ENCODE measurements at places on chromosomes 5 and 9.

GRCh38 chr5:131684595-131684994 is 49.6 kb upstream of the RAPGEF6 start:
- no peak for DNase-seq

GRCh38 chr9:22238809-22239684 is 207.6 kb upstream of the DMRTA1 start:
- DNase-seq = peak; percentile 19

GRCh38 chr9:110188991-110189390 is 19.0 kb downstream of the C9orf152 start:
- no peak for DNase-seq

DNA sequence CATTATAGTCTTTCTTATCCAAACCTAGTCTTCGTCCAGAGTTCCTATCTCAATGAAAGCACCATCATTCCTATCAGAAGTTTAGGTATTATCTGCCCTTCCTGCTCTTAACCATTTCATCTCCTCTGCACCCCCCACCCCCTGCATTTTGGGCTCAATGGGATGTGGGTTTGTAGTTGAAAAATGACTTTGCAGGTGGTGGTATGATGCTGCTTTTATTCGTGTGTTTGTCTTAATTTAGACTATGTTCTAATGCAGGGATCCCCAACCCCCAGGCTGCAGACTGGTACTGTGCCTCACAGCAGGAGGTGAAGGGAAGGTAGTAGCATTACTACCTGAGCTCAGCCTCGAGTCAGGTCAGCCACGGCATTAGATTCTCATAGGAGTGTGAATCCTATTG is 49.4 kb upstream of the ZNF608 start:
- DNase-seq = no peak

DNA sequence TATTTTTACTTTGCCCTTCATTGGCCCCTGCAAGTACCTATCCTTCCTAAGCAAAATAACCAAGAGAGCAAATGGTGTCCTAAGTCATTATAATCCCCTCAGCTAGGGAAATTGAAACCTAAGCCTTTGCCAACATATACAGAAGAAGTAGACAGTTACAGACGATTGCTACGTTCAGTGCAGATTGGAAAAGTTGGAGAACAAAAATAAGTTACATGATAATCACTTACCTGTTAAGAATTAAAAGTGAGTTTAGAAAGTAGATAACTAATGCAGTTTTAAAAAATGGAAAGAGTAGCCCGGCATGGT is 244.8 kb downstream of the MPDZ start:
- no peak for DNase-seq

DNA sequence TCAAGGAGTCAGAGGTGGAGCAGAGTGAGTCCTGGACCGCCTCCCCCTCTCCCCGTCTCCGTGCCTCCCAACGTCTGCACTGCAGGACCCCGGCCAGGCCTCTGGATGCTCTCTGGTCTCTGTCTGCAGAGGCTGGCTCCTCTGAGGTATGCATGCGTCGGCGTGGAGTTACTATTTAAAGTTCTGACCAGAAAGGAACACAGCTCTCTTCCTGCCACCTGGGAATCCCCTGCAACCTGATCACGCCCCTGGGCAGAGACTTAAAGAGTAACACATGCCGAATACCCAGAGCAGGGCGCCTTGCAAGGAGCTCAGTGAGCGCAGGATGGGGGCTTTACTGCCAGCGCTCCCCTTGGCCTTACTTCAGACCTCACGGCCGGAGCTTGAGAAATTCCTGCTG is 16.0 kb downstream of the ANXA6 start:
- DNase-seq = no peak

DNA sequence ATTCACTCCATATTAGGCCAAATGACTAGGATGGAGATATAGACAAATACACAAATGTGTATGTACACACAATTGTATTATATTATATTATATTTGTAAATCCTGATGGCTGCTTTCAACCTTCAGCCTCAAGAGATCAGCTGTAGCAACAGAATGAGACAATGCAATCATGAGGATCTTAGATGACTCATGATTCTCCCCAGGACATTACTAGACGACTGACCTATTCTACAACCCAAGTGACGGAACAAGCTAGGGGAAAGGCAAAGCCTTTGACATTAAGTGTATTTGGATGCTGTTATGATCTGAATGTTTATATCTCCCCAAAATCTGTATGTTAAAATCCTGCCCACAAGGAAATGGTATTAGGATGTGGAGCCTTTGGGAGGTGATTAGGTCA is 66.5 kb downstream of the COX7C start:
- DNase-seq = no peak

GRCh38 chr9:98687911-98688310 is 20.8 kb downstream of the GABBR2 start:
- no peak for DNase-seq

DNA sequence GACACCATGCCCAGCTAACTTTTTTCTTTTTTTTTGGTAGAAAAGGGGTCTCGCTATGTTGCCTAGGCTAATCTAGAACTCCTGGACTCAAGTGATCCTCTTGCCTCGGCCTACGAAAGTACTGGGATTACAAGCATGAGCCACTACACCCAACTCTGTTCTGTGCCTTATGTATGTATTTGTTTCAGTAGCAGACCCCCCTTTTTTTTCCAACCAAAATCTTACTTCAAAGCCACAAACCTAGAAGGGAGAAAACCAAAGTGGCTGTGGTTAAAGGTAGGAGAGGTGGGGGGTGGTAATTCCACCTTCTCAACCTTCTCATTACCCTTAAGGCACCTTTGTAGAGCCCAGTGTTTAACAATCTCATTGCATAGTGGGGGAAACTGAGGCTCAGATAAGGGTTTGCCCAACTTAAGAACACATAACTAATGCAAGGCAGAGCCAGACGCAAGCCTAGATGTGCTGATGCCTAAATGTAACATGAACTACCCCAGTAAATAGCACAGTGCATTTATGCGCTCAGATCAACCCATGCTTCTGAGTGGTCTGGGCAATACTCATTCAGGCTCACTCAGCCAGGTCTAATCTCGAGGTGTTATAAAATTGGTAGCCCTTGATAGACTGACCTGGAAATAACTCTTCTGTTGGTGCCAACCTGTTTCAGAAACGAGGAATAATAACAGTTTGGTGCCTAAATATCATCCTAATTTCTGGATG is 33.0 kb downstream of the ITK start:
- no peak for DNase-seq

- DNase-seq = no peak
Observed at GRCh38 chr5:95738072-95738471, 6.9 kb downstream of the RHOBTB3 start.

GRCh38 chr9:13529321-13530104 is 250.0 kb upstream of the MPDZ start:
- DNase-seq = no peak

- no peak for DNase-seq
Observed at GRCh38 chr5:121628783-121629182, 222.9 kb upstream of the FTMT start.

- DNase-seq = peak; percentile 44
Observed at GRCh38 chr9:130020618-130021017, 22.4 kb downstream of the FNBP1 start.

- DNase-seq = no peak
Observed at GRCh38 chr5:57174890-57175510, 1.1 kb downstream of the GPBP1 start.

- peak; percentile 55 for DNase-seq
Observed at GRCh38 chr5:167304834-167305469, 986.5 kb upstream of the WWC1 start.

- no peak for DNase-seq
Observed at GRCh38 chr9:22288661-22289060, 158.0 kb upstream of the DMRTA1 start.

GRCh38 chr9:3992924-3993323 is 306.9 kb downstream of the GLIS3 start:
- no peak for DNase-seq

DNA sequence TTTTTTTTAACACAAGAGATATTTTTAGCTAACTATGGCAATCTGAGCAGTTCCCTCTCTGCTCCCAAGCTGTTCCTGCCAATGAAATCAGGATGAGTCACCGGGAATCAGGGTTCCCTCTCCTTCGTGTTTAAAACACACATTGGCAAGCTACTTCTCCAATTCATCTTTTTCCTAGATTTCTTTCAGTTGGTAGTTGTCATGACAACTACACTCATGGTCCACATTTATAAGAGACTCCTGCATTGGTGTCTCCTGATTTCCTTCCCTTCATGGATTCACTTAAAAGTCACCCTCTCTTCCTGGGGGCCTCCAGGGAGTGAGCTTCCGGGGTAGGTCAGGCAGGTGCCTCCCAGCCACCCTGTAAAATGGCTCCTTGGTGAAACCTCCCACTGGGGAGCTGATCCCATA is 72.3 kb upstream of the NIPAL4 start:
- DNase-seq = peak; percentile 60

DNA sequence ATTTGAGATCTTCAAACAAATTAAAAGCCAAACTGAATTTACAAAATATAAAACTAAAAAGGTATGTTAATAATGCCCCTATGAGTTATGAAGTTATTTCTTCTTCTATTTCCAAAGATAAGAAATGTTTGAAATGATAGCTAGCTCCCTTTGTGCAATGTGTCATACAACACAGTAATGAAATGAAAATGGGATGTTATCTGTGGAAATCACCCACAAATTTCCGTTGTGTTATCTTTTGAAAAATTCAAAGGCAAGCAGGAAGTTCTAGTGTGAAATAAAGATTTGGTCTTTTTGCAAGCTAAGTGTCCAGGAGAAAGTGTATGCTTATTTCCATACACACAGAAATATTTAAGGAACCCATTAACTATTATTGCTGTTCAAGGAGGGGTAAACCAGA is 375.3 kb upstream of the PRR16 start:
- no peak for DNase-seq

DNA sequence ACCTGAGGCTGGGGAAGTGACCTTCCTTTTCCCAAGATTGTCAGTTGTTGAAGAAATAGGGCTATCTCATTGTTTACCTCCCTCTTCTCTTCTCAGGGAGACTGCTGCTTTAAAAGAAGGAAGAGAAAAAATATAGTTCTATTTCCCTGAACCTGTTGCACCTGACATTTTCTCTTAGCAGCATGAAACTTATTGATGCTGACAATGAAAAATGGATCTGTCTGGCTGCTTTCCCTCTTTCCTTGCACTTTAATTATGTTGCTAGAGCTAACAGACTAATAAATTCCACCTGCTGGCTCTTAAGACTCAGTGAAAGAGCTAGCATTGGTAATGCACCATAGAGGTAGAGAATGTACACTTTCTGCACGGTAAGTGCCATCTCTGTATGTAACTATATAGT is 6.2 kb upstream of the CKMT2 start:
- DNase-seq = no peak

- DNase-seq = no peak
Observed at GRCh38 chr9:107587191-107587963, 97.8 kb upstream of the KLF4 start.

DNA sequence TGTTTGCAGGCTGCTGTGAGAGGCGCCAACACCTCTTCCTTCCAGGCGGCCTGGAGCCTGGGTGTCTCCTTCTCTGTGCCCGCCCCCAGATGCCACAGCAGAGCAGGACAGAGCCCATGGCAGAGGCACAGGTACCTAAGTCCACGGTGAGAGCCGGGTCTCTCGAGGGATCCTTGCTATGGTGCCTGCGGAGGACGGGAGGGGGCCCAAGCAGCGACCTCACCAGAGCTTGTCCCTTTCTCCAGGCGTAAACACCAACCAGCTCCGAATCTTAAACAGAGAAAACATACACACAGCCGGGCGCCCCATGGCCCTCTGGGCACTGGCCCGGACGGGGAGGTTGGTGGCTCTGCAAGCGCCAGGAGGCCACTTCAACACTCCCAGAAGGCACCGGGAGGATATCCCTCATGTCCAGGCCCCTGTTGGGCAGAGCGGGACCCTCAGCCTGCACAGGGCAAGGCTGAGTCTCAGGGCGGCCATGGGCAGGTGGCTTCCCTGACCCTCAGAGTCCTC is 11.8 kb downstream of the CCDC187 start:
- no peak for DNase-seq

DNA sequence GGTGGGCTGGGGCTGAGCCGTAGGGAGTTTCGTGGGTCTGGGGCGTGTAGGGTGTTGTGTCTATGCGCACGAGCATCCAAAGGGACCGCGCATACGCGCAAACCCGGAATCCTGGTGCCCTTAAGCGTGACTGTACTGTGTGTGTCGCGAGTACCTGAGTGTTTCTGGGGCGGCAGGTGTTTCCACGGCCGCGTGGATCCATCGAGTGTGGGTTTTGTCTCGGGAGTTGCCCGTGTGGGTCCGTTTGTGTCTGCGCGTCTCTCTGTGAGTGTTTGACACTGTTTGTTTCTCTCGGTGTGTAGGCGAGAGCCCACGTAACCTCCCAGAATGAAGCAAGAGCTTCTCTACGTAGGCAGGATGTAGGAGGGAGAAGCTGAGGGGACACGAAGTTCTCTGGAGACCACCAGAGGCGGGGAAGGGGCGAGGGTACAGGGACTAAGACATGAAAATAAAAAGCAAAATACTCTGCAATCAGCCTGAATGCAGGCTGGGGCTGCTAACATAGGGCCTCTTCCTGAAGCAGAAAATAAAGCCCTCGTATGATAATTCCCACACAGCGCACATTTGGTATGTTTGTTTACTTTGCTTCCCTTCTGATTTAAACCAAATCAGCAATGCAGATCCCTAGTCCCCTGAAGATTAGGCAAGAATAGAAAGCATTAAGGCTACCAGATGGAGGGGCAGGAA is 588 bp upstream of the BRINP1 start:
- peak; percentile 57 for DNase-seq

- no peak for DNase-seq
Observed at GRCh38 chr5:96638561-96638960, 23.6 kb upstream of the CAST start.

DNA sequence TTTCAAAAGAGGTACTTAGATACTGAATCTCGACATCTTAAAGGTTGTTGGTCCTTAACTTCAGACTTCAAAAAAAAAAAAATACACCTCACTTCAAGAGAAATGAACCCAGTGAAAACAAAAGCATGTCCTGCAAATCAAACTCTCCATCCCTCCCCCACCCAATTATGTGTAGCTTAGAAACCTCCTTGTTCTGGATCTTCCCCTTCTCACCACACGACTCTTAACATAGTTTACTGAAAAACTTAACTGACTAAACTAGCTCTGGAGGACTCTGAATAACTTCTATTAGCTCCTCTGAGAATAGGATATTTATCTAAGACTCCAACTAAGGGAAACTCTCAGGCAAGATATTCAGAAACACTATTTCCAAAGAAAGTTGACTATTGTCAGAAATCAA is 48.7 kb upstream of the HK3 start:
- DNase-seq = no peak

DNA sequence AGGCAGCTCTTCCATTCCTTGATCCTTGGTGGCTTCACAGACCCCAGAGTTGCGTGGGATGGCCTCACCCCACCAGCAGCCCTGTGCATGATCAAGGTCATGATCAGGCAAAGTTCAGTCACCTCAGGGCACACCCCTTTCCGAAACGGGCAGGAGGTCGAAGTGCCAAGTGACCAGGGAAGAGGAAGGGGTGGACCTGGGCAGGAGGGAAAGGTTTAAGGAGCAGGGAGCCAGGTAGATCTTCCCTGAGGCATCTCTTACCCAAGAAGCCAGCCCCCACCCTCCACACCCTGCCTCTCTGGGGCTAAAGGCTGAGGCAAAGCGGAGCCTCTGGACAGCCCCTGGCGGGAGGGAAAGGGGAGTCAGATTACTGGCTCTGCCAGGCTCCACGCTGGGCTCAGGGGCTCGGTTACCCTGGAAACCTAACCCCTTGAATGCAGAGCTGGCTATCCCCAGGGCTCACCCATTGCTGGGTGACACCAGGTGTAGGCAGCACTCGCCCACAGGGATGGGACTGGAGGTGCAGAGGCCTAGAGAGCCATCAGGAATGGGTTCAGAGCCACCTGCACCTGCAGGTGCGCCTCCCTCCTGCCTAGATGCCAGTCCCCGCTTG is 3.6 kb downstream of the MGAT4B start:
- DNase-seq = no peak

- no peak for DNase-seq
Observed at GRCh38 chr9:108095496-108095895, 605.9 kb upstream of the KLF4 start.

- no peak for DNase-seq
Observed at GRCh38 chr9:96574455-96574854, 45.2 kb downstream of the CDC14B start.

Measured in cerebellar cortex (tissue), 1 donor.